ENCODE measurements at places on chromosomes 5 and 9.
A peak's percentile ranks its signal among the peaks of the same experiment; 100 is the strongest.

DNA sequence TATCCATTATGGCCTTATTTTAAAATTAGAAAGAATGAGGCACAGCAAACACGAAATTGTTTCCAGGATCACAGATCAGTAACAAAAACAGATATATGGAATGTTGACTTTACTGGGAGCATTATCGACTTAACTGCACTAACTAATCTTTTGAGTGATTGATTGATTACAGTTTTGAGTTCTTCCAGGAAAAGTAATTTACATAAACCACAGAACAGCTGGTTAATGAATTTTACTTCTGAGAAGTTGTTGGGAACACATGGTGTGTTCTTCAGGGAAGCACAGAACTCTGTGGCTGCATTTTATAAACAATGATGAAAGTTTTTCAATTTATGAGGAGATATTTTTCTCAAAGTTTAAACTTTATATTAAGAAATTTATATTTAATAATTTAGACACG lies 802.4 kb upstream of the ACO1 start:
- no peak for DNase-seq

DNA sequence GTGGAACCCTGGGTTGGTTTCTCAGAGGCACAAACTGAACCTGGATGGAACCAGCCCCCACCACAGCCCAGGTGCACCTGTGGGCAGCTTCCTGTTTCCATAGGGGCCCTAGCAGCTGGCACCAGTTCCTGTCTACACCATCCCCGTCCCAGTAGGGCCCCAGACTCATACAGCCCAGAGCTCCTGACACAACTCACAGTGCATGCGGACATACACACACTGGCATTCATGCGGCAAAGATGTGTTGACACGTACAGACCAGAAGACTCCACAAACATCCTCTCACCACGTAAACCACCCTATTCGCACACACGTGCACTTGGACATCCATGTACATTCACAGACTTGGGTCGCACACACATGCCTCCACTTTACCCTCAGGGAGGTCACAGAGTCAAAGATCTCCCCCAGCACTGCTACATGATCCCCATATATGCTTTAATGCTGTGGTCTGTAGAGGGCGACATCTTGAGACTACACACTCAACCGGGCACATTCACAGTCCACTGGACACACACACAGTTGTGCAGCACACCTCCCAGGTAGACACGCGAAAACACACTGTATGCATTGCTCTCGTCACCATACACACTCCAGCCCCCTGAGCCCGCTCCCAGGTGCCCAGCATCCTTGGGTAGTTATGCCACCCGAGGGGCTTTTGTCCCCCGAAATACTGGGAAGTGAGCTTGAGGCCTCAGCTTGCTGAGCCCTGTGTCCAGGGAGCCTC lies 22.4 kb downstream of the CXXC5 start:
- no peak for DNase-seq

GRCh38 chr5:76401801-76402250 lies 1.3 kb upstream of the IQGAP2 start:
- DNase-seq: no peak

DNA sequence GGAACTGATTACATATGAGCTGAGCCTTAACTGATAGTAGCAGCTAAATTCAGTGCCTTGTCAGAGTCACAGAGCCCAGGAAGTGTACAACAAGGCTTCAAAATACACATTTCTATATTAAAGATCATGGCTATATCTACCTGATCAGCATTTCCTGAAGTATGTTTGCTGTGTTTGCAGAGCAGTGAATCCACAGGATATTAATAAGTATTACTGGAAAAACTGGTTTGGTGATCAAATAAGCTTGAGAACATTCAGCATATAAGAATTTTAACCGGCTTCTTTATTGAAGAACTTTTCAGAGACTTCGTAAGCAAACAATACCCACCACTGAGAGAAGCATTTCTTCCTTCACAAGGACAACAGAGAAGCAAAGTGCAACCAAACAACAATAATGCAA lies 227.0 kb downstream of the ELAVL2 start:
- DNase-seq: no peak

DNA sequence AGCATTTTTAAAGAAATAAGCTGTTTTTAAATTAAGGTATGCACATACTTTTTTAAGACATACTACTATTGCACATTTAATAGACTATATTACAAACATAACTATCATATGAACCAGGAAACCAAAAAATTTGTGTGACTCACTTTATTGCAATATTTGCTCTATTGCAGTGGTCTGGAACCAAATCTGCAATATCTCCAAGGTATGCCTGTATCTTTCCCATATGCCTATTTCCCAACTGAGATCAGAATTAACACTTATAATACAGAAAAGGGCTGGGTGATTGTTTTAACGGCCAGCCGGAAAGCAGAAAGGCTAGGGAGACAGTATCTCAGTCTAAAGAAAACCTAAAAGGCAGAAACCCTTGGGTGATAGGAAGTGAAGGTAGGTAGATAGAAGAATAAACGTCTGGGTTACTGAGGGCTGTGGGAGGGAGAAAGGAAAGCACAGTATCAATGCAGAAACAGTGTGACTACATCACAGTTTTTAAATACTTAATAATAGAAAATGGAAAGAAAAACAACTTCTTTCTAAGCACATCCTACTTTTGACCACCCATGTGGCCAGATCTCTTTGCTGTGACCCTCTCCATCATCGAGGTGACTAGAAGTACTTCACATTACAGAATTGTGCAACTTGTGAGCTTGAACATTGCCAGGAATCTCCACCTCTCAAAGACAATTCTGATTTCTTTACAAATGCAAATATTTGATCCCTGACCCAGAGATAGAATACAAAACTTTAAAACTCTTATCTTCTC lies 126.4 kb downstream of the LPAR1 start:
- DNase-seq: no peak

DNA sequence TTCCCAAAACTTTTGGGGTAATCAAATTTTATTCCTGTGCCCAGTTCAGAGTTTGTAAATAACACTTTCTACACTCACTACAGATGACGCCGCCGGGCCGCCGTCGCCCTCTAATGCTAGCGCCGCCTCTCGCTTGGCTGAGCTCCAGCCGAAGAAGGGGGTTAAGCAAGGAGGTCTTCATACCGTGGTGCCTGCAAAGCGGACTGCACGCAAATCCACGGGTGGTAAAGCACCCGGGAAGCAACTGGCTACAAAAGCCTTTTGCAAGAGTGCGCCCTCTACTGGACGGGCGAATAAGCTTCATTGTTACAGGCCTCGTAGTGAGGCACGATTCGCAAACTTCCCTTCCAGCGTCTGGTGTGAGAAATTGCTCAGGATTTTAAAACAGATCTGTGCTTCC lies 280.4 kb downstream of the MEF2C start:
- DNase-seq: peak; percentile 22

DNA sequence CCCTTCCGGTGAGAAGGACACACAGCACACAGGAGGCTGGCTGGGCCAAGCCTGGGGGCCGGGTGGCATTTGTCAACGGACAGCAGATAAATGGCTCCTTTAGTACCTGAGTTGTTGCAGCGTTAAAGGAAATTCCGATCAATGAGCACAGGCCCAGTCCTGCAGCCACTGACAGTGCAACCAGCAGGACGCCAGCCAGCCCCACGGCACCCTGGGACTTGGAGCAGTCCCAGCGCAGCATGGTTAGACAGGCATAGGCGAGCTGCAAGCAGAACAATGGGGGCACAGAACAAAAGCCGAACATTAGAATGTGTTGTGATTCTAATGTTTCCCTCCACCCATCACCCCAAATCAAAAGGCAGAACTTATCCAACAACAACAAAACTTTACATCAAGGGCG lies 39.3 kb downstream of the PTCH1 start:
- DNase-seq: no peak

- no peak for DNase-seq
Measured at GRCh38 chr5:150214289-150214688, 24.4 kb downstream of the SLC6A7 start.

DNA sequence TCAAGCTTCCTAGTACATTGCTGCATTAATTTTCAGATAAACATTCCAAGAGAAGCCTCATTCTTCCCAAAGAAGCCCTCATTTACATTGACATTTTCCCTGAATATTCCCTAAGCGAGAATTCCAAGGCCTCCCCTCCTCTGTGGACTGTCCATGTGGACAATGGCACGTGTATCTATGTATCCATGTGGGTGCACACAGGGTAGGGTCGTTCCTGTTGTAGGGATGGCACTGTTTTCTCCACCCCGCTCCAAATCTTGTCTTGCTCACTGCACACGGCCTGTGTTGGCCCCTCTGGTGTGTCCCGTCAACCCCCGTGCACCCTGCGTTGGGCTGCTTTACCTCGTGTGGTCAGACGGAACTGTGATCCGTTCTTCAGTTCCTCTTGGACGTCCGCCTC lies 104.7 kb upstream of the IRX2 start:
- DNase-seq: no peak

GRCh38 chr9:21450733-21451394 lies 10.6 kb downstream of the IFNA1 start:
- DNase-seq: no peak

GRCh38 chr5:98454904-98455303 lies 318.6 kb upstream of the RGMB start:
- no peak for DNase-seq

DNA sequence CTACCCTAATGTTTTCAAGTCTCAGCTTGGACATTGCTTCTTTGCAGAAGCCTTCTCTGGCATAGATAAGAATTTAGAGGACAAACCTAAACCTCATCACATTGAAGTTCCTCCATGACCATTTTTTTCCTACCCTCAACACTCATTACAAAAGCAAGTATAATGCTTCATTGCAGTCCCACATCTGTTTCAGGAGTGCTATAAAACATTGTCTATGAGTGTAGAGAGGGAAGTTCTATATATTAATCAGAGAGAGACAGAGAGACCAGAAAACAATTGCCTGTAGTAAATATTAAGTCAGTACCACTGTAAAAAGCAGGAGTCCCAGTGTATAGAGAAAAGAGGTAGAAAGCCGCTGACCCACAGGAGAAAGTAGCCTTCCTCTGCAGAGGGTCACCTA lies 149.7 kb downstream of the PRELID2 start:
- DNase-seq: no peak

- DNase-seq: no peak
Measured at GRCh38 chr9:81417941-81418340, 271.4 kb downstream of the TLE1 start.

- DNase-seq: no peak
Measured at GRCh38 chr5:52657247-52657645, 130.5 kb upstream of the ITGA1 start.

- DNase-seq: no peak
Measured at GRCh38 chr5:76400466-76400865, 2.6 kb upstream of the IQGAP2 start.

DNA sequence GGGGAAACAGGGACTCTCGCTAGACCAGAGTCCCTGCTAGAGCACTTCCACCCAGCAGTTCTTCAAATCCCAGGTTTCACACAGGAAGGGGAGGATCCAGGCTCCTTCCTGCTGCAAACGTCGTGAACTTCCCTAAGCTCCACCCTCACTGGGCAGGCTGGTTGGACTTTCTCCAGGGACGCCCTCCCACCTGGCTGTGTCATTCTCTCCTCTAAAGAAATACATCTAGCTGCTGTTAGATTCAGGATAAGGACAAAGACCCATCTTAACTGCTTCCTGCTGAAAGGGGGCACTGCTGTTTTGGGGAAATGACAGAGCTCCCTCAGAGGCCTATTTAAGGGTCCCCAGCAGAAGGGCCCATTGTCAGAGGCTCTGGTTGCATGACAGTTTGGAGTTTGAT lies 230.7 kb downstream of the SEMA6A start:
- DNase-seq: no peak

DNA sequence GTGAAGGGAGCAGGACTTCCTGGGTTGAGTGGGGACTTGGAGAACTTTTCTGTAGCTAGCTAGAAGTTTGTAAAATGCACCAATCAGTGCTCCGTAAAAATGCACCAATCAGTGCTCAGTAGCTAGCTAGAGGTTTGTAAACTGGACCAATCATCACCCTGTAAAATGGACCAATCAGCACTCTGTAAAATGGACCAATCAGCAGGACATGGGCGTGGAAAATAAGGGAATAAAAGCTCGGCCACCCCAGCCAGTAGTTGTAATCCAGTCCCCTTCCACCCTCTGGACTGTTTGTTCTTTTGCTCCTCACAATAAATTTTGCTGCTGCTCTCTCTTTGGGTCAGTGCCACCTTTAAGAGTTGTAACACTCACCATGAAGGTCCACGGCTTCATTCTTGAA lies 29.5 kb downstream of the SPATA31C2 start:
- no peak for DNase-seq

GRCh38 chr5:137341831-137342230 lies 157.3 kb downstream of the SPOCK1 start:
- no peak for DNase-seq

DNA sequence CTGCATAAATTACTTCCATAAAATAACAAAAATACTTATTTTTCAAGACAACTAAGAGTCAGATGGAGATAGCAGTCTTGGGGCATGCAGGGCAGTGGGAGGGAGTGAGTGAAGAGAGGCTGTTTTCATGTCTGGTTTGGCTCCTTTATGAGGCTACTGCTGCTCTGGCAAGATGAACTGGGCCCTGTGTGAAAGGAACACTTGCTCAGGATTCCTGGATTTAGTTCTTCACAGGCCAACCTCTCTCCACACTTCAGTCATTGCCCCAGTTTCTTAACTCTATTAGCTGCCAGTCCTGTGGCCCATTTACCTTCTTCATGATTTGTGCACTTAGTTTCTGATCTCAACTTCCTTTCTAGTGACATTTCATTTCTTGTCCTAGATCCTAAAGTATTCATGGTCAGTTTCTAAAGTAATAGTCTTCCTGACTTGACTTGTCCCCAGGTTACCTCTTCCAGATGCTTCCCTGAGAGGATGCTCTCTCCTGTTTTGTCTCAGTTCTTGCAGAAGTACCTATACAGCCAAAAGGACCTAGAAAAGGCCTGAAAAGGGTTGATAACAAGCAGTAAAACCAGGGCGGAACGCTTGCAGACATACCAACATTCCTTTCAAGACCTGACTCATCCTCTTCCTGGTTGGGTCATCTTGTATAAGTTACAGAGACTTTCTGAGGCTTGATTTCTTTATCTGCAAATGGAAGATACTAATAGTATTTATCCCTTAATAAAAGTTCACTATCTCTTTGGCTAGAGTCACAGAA lies 77.0 kb upstream of the ZFAND5 start:
- no peak for DNase-seq

GRCh38 chr9:129312251-129313122 lies 134.4 kb upstream of the IER5L start:
- DNase-seq: peak; percentile 8

DNA sequence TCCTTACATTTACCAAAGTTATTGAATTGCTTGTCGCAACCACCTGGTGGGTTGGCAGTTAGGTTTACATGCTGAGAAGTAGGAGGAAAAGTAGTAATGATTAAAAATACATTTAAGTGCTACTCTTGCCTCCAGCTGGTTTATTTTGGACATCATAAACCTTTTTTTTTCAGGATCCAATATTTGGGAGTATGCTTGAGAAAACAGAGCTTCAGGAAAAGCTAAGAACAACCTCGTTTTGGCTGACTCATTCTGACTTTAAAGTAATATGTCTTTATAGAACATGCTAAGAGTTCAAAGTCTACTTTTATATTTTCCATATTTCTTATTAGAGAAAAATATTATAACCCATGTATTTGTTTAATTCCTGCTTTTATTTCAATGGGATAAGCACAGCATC lies 41.7 kb upstream of the BNC2 start:
- DNase-seq: no peak

Data from WERI-Rb-1 (cell line).